ENCODE measurements at places on chromosomes 2 and 18.

GRCh38 chr2:126187668-126188067 lies 468.3 kb upstream of the GYPC start:
- DNase-seq, result no peak

GRCh38 chr2:215970425-215970824 lies 42.9 kb downstream of the MREG start:
- DNase-seq, result no peak

DNA sequence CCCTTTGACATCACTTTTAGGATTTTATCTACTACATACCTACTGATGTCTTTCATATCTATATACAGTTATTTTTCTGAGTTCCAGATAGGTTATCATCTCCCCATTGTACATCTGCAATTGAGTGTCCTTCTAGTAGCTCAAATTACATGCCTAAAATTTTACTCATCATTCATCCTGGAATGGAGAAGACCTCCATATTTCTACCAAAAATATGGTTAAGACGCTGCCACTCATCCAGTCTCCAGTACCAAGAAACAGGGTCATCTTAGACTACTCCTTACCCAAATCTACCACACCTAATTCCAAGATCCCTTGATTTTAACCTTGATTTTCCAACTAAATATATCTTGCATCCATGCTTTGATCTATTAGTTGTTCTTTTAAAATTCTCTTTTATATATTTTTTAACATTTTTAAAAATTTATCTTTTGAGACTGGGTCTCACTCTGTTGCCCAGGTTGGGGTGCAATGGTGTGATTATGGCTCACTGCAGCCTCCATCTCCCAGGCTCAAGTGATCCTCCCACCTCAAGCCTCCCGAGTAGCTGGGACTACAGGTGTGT lies 8.6 kb upstream of the CKAP2L start:
- no peak for DNase-seq

DNA sequence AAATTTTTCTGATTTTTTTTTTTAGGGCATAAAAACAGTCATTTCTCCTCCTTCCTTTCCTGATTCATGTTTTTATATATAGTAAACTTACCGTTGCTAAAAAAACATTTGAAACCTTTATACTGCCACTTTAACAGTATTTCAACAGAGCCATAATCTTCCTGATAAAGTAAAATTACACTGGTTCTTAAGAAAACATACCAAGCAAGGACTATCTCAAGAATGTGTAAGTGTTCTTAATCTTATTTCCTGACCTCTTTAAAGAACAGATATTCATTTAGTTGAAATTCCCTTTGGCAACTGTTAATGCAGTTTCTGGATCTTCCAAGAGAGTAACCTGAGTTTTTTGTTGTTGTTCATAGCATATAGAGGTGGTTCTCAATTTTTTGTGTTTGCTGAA lies 26.6 kb upstream of the COLEC12 start:
- DNase-seq, result no peak

DNA sequence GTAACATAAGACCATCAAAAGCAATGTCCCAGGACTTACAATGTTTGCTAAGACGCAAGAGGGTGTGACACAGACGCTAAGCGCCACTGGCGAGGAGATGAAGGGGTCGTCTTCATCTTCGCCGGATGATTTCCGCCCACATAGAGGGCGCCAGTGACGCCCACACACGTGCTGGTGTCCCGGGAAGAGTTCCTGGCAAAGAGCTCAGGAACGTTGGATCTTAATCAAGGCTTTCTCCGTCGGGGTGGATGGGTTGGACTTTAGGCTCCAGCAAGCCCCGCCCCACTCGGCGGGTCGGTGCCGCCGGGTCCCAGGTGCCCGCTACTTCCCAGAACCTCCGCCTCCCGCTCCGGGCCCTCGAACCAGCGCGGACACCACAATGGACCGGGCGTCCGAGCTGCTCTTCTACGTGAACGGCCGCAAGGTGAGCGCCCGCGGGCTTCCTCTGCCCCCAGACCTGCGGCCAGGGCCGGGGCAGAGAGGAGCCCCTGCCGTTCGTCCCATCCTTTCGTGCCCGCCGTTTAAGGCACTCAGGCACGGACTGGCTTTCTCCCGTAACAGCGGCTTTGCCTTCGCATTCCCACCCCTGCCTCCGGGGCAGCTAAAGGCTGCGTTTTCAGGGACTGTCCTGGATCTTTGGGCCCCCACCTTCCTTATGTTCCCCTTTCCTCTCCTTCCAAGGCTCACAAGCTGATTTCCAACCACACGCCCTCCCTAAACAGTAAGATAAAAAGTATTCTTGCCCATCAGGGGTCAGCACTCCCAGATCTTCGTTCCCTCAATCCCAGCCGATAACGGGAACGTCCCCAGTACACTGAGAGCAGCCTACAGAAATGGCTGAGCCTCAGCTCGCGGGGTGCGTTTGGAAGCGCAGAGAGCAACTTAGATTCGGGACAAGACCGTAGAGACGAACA lies at the start of gene AOX1:
TSS of gene AOX1 (plus strand) at position 285 of the 914 bp plus-strand sequence. CDS start at position 380, 95 bp downstream.
- DNase-seq, result peak; percentile 41

- DNase-seq, result no peak
Measured at GRCh38 chr2:118822572-118822971, 24.9 kb downstream of the EN1 start.

DNA sequence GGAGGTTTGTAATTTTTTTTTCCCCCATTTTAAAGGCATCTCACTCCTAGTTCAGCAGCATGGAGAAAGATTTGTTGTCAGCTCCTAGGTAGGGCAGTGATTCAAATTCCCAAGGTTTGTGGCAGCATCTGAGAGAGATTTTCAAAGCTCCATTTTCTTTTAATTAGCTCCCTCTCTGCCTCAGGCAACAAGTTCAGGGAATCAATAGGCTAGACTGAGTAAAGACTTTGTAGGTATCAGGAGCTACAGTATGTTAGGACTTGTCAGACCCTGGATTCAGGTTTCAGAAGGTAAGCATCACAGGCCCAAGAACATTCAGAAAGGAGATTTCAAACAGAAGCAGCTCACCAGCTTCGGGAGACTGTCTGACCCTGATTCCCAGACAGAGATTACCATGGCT lies 273.3 kb upstream of the ERBB4 start:
- no peak for DNase-seq

- DNase-seq, result no peak
Measured at GRCh38 chr2:64610316-64610855, 43.3 kb downstream of the SERTAD2 start.

DNA sequence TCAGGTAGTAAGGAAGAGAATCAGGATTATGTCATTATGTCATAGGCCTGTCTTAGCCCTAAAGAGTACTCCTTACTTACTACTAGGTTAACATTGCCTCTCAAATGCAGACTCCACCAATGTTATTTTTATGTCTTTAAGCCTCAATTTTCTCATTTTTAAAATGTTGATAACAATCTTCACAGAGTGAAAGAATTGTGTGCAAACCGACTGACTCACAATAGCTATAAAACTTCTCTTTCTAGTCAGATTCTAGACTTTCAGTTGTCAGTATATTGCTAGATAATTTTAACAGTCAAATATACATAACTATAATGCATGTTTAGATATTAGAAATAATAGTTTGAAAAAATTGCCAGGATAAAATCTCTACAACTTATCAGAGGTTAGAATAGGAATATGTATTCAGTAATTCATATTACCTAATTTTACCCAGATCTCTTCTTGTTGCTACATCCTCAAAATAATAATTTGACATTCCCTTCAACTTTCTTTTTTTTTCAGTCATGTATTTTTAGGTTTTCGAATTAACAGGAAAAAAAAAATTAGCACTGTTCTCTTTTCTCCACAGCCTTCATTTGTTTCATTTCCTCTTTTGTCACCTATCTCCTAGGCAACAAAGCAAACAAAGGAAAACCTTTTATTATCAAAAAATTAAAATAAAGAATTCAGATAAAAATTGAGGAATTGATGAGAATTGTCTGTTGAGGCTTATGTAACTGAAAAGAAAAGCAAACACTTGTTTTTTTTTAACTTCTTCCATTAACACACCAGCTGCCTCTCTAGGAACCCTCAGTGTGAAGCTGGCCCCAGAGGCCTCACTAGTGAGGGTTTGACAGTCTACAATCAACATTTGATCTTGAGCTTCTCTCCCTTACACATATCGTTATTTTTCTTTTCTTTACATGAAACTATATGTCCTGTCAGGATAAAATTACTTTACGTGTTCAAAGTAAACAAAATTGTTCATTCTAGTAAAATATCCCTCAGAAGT lies 279.0 kb downstream of the CALCRL start:
- no peak for DNase-seq

- no peak for DNase-seq
Measured at GRCh38 chr18:607930-608329, 11.1 kb downstream of the CLUL1 start.

All from hematopoietic multipotent progenitor cell treated with erythropoietin and hydrocortisone succinate and interleukin-3 and kit ligand, for 8 days (in vitro differentiated cells).